Chondrocyte (in vitro differentiated cells): ENCODE measurements at places on chromosomes 1 and 21. TPM values are rescaled to one million over a fixed set of nuclear protein-coding genes. Genes with fewer than 3 reads are reported as not detected.

Gene SV2A
- 15.3 to 17.2 TPM (median 16.0 TPM) in 3 replicates for total RNA-seq

DNA sequence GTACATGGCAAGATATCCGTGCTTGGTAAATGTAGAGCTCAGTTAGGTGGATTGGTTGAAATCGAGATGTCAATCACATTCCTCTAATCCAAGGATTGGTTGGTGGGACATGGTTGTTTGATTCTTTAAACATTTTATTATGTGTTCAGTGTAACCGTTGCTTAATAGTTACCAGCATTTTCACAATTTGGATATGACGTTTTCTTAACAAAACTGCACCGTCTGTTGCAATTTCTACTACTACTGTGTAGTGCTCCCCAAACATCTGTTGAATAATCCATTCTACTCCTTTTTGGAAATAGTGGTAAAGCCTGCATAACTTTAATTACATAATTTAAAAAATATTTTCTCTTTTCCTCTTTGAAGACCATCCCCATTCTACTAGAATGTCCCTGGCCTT lies 16.3 kb downstream of the OR2B11 start:
- H3K4me1 ChIP-seq, result no peaks in the 10 kb centered on the region
- no peak overlapping the region for H3K4me3 ChIP-seq
- no peak for DNase-seq
- H3K36me3 ChIP-seq, result no peaks in the 10 kb centered on the region
- H3K27ac ChIP-seq, result no peak overlapping the region
- H3K27me3 ChIP-seq, result peaks cover 4% of the 10 kb centered on the region

Gene CDKN2C
- total RNA-seq, result 5.2 to 5.7 TPM (median 5.4 TPM) in 3 replicates

DNA sequence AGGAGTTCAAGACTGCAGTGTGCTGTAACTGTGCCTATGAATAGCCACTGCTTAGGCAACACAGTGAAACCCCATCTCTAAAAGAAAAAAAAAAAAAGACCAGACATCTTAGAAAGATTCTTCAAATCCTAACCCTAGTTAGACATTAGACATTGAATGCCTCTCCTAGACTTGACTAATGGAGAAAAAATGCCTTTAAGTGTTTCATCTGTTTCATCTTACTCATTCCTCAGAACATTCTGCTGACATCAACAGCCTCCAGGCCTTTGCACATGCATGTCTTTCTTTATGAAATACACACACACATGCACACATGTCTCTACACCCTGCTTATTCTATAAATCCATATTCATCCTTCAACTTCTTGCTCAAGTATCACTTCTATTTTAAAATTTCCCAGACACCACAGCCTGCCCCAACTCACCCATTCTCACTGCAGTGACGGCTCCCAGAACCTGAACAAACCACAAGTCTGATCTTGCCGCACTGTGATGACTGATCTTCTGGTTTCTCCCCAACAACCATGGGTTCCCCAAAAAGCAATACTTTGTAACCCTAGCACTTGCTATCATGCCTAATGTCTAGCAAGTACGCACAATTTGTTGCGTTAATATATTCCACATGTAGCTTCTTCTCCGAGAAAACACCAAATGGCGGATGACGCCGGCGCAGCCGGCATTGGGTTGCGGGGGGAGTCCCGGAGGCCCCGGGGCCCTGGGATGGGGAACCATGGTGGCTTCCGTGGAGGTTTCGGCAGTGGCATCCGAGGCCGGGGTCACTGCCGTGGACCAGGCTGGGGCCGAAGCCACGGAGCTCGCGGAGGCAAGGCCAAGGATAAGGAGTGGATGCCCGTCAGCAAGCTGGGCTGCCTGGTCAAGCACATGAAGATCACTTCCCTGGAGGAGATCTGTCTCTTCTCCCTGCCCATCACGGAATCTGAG lies 37.4 kb downstream of the LRRC52 start:
- peak overlapping the region; percentile 33 for H3K27ac ChIP-seq
- no peak overlapping the region for H3K4me3 ChIP-seq
- H3K4me1 ChIP-seq, result peaks cover 4% of the 10 kb centered on the region
- no peak for DNase-seq
- no peaks in the 10 kb centered on the region for H3K36me3 ChIP-seq

Gene S100A3
- 6.5 to 10.8 TPM (median 8.7 TPM) in 3 replicates for total RNA-seq

DNA sequence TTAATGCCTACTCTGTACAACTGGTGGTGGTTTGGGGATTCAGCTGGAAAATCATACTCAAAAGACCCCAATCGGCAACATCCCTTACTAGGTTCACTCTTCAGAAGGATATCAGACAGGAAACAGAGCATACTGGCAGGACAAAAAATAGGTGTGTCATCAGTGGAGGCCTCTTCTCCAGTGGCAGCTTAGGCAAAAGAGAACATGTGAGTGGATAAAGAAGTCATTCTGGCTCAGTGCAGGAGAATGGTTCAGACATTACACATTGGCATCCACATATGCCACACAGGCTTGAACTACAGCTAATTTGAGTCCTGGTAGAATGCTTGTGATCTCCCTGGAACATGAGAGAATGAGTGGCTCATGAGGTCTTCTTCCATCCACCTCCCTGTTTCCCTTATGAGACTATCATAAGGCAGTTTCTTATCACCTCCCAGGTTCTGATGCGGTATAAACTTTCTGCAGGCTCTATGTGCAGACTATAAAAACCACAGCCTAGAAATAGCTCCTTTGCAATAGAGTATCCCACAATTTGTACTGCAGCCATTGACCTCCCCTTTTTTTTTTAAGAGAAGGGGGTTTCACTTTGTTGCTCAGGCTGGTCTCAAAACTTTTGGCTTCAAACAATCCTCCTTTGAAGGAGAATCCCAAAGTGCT lies 24.7 kb downstream of the VAMP4 start:
- no peak overlapping the region for H3K27ac ChIP-seq
- no peak overlapping the region for H3K4me3 ChIP-seq
- no peak for DNase-seq
- H3K4me1 ChIP-seq, result no peaks in the 10 kb centered on the region

GRCh38 chr21:45617021-45617921 lies 26.3 kb upstream of the PCBP3 start:
- H3K27ac ChIP-seq, result no peak overlapping the region
- peaks cover 22% of the 10 kb centered on the region for H3K27me3 ChIP-seq
- no peak overlapping the region for H3K4me3 ChIP-seq
- no peaks in the 10 kb centered on the region for H3K36me3 ChIP-seq

Gene OLFM3
- total RNA-seq, result not detected in 3 replicates

GRCh38 chr1:110684491-110684890 lies 9.8 kb upstream of the KCNA3 start:
- no peaks in the 10 kb centered on the region for H3K36me3 ChIP-seq
- H3K4me1 ChIP-seq, result no peaks in the 10 kb centered on the region
- H3K4me3 ChIP-seq, result no peak overlapping the region
- H3K27ac ChIP-seq, result no peak overlapping the region

Gene LSM10
- 45.0 to 47.3 TPM (median 45.7 TPM) in 3 replicates for total RNA-seq

DNA sequence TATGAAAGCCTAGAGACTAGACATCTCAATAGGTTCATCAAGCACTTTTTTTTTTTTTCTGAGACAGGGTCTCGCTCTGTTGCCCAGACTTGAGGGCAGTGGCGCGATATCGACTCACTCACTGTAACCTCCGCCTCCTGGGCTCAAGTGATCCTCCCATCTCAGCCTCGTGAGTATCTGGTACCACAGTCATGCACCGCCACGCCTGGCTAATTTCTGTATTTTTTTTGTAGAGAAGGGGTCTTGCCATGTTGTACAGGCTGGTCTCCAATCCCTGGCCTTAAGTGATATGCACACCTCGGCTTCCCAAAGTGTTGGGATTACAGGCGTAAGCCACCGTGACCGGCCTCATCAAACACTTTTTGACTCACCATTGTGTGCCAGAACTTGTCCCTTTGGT lies 613 bp upstream of the GPATCH4 start:
- H3K27me3 ChIP-seq, result no peaks in the 10 kb centered on the region
- H3K36me3 ChIP-seq, result peaks cover 2% of the 10 kb centered on the region
- peak overlapping the region; percentile 90 for H3K4me3 ChIP-seq
- peak overlapping the region; percentile 97 for H3K27ac ChIP-seq
- peaks cover 22% of the 10 kb centered on the region for H3K4me1 ChIP-seq

Gene AXDND1
- 0.20 to 0.23 TPM in 2 of 3 replicates, not detected in the other for total RNA-seq

GRCh38 chr1:33350611-33351280 lies 29.8 kb upstream of the A3GALT2 start:
- H3K4me1 ChIP-seq, result peaks cover 37% of the 10 kb centered on the region
- H3K27ac ChIP-seq, result peak overlapping the region; percentile 88
- peak overlapping the region; percentile 87 for H3K4me3 ChIP-seq
- no peak for DNase-seq
- H3K36me3 ChIP-seq, result peaks cover 5% of the 10 kb centered on the region

GRCh38 chr1:57269630-57270225 lies 154.1 kb downstream of the DAB1 start:
- H3K4me3 ChIP-seq, result no peak overlapping the region
- DNase-seq, result no peak
- no peak overlapping the region for H3K27ac ChIP-seq
- no peaks in the 10 kb centered on the region for H3K36me3 ChIP-seq
- peaks cover 3% of the 10 kb centered on the region for H3K27me3 ChIP-seq

DNA sequence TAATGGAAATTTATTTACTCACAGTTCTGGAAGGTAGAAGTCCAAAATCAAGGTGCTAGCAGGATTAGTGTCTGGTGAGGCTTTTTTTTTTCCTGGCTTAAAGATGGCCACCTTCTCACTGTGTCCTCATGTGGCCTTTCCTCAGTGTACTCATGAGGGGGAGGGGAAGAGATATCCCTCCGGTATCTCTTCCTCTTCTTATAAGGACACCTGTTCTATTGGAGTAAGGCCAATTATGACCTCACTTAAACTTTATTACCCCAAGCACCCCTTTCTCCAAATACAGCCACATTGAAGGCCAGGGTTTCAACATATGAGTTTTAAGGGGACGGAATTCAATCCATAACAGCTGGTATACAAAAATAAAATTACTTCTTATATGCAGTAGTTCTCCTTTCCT lies 203.7 kb upstream of the C1orf87 start:
- no peaks in the 10 kb centered on the region for H3K27me3 ChIP-seq
- DNase-seq, result no peak
- H3K36me3 ChIP-seq, result no peaks in the 10 kb centered on the region
- H3K27ac ChIP-seq, result no peak overlapping the region
- no peak overlapping the region for H3K4me3 ChIP-seq

Gene RNU1-3
- total RNA-seq, result 1,438 to 1,620 TPM (median 1,579 TPM) in 3 replicates

Gene ORC1
- 0.95 to 5.1 TPM (median 1.2 TPM) in 3 replicates for total RNA-seq

DNA sequence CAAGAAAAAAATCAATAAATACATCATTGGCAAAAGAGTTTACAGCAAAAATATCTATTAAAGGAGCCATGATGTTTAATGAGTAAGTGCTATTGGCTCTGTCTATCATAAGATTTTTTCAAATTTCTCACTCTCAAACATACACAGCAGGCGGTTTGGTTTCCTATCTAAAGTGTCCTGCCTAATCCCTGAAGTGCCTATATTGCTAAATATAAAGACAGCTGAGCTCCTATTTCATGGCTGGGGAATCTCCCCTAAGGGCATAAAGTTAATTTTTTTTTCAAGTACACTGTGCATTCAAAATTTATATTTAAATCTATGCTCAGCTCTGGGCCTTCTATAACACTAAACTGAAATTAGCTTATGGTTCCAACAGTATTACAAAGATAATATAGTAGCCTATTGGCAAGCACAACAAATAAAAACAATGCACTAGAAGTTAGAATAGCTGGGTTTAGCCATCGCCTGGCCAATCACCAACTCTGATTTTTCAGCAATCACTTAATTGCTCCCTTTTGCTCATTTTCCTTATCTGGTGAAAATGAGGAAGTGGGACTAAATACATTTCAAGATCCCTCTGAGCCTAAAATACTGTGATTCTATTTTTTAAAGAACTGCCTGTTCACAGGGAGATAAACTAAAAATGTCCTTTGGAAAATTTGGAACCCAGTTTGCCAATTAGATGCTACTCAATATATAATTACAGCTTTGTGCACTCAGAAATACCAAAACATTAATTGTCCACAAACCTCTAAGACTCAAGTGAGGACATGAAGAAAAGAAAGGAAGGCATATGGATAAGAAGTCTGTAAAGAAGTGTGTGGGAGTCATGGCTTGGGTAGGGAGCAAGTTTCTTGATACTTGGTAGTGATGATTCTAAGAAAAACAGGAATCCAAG lies 62.5 kb downstream of the WDR64 start:
- peaks cover 14% of the 10 kb centered on the region for H3K27me3 ChIP-seq
- no peak overlapping the region for H3K27ac ChIP-seq
- H3K4me1 ChIP-seq, result no peaks in the 10 kb centered on the region
- no peak overlapping the region for H3K4me3 ChIP-seq
- DNase-seq, result no peak

- peaks cover 26% of the 10 kb centered on the region for H3K36me3 ChIP-seq
- H3K27ac ChIP-seq, result peak overlapping the region; percentile 49
- H3K4me1 ChIP-seq, result peaks cover 22% of the 10 kb centered on the region
- no peak for DNase-seq
- H3K27me3 ChIP-seq, result no peaks in the 10 kb centered on the region
- no peak overlapping the region for H3K4me3 ChIP-seq
Measured at GRCh38 chr1:172308577-172308976, 111.9 kb upstream of the C1orf105 start.

- peaks cover 21% of the 10 kb centered on the region for H3K4me1 ChIP-seq
- DNase-seq, result no peak
- H3K4me3 ChIP-seq, result no peak overlapping the region
- H3K27me3 ChIP-seq, result peaks cover 4% of the 10 kb centered on the region
Measured at GRCh38 chr1:62325681-62326080, 6.4 kb upstream of the KANK4 start.

Gene FAM229A
- 3.6 to 4.5 TPM (median 4.4 TPM) in 3 replicates for total RNA-seq

DNA sequence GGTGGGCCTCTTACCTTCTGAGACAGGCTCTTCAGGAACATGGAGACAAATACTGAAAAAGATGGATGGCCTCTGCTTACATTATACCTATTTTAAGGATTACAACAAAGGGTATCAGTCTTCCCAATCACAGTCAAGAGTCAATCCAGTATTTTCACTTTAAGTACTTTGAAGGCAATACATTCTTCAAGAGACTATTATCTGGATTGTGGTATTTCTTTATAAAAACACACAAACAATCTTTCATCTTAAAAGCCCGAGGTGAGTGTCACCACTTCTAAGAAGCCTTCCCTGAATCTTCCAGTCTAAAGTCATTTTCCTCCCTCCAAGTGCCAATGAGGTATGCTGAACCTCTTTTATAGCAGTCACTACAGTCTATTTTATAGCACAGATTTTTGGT lies 45.3 kb downstream of the WASF2 start:
- peaks cover 3% of the 10 kb centered on the region for H3K36me3 ChIP-seq
- no peak for DNase-seq
- peaks cover 20% of the 10 kb centered on the region for H3K4me1 ChIP-seq
- no peak overlapping the region for H3K4me3 ChIP-seq

Gene OR14K1
- not detected in 3 replicates for total RNA-seq

DNA sequence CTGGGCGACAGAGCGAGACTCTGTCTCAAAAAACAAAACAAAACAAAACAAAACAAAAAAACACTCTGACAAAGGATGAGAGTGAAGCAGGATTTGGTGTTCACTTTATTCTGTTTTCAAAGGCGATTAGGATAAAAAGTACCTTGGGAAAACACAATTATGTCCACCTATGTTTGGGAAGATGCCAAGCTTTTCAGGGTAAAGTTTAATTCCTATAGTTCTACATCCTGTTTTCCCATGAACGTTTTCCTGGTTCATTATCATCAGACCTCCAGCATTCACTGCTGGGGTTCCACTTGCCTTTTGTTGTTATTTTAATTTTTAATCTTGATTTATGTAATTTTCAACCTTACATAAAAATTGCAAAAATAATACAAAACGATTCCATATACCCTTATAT lies 4.9 kb upstream of the NID1 start:
- H3K4me1 ChIP-seq, result peaks cover 23% of the 10 kb centered on the region
- H3K27ac ChIP-seq, result no peak overlapping the region
- no peaks in the 10 kb centered on the region for H3K36me3 ChIP-seq
- no peaks in the 10 kb centered on the region for H3K27me3 ChIP-seq
- DNase-seq, result no peak
